ENCODE measurements at places on chromosomes 11 and 22. TPM values are rescaled to one million over a fixed set of nuclear protein-coding genes. Genes with fewer than 3 reads are reported as not detected.

- DNase-seq, result peak; percentile 58
These were observed 14.8 kb downstream of the CD6 start for GRCh38 chr11:60985991-60986915.

Gene ZBTB16
- not detected for total RNA-seq

- no peak for DNase-seq
These were observed 97.1 kb downstream of the MPPED2 start for GRCh38 chr11:30489076-30489475.

Gene BCO2
- not detected for total RNA-seq

- DNase-seq, result no peak
These were observed 9.5 kb downstream of the PDE3B start for GRCh38 chr11:14653090-14653489.
